Endothelial cell of umbilical vein (primary cell): ENCODE measurements at places on chromosomes 16 and 17. TPM values are rescaled to one million over a fixed set of nuclear protein-coding genes. Genes with fewer than 3 reads are reported as not detected.

DNA sequence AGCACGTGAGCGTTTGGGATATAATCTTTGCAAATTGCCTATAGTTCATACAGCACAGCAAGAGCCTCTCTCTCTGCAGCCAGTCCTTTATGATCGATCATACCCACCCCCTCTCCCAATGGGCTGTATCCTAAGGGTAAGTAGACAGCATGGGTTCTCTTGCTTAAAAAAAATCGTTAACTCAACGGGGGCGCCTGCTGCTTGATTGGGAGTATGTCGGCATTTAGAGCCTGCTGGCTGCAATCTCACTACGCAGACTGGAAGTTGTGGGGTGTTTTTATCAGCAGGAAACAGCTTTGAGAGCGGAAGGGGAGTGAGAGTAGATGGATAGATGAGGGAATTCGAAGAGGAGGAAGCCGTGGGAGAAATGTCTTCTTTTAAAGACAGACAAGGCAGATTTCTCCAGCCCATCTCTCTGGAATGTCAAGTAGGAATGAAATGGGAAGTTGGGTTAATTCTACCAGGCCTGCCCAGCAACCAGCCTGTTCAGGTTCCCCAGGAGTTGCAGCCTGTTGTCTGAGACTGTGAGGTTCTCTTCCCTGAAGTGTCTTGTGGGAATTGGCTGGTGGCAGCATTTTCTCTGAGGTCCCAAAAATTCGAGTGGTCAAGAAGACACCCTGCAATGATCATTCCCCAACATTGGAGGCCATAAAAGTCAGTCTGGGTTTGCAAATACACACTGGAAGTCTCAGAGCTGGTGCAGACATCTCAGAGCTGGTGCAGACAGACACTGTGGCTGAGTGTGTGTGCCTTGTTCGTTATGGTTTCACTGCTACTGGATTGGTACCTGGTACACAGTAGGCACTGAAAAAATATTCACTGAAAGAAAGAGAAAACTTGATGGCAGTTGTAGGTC is 65.6 kb downstream of the PRKCB start:
- H3K4me3 ChIP-seq = no peak overlapping the region
- H3K27me3 ChIP-seq = no peaks in the 10 kb centered on the region
- no peak overlapping the region for H3K27ac ChIP-seq
- H3K4me1 ChIP-seq = no peaks in the 10 kb centered on the region
- no peaks in the 10 kb centered on the region for H3K36me3 ChIP-seq
- DNase-seq = peak; percentile 80

- no peak overlapping the region for H3K27ac ChIP-seq
- H3K27me3 ChIP-seq = no peaks in the 10 kb centered on the region
- DNase-seq = no peak
- peaks cover 15% of the 10 kb centered on the region for H3K36me3 ChIP-seq
Measured at GRCh38 chr16:72886346-72886974, 161.5 kb downstream of the ZFHX3 start.

The SLC16A11 gene
- total RNA-seq = 0.53 and 0.95 TPM in 2 replicates

GRCh38 chr16:2238838-2239675 is 2.8 kb downstream of the DNASE1L2 start:
- H3K27me3 ChIP-seq = peaks cover 5% of the 10 kb centered on the region
- H3K36me3 ChIP-seq = peaks cover 24% of the 10 kb centered on the region
- no peak overlapping the region for H3K4me3 ChIP-seq

DNA sequence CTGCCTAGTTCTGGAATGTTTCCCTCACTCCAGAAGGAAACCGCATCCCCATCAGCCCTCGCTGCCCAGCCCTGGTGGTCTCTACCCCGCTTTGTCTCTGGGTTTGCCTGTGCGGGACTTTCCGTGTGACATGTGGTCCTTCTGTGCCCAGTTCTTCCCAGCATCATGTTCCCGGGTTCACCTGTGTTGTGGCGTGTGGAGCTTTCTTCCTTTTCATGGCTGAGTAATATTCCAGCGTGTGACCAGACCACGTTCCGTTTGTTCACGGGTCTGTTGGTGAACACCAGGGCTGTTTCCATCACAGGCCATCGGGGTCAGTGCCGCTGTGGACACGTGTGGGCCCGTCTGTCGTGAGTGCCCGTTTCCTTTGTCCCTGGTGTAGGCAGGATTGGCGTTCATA is 32.1 kb downstream of the CACNA1H start:
- no peak for DNase-seq
- no peaks in the 10 kb centered on the region for H3K27me3 ChIP-seq
- no peak overlapping the region for H3K27ac ChIP-seq
- H3K4me1 ChIP-seq = peaks cover 4% of the 10 kb centered on the region
- H3K36me3 ChIP-seq = no peaks in the 10 kb centered on the region

The NOXO1 gene
- total RNA-seq = 0.60 TPM in 1 of 2 replicates, not detected in the other

DNA sequence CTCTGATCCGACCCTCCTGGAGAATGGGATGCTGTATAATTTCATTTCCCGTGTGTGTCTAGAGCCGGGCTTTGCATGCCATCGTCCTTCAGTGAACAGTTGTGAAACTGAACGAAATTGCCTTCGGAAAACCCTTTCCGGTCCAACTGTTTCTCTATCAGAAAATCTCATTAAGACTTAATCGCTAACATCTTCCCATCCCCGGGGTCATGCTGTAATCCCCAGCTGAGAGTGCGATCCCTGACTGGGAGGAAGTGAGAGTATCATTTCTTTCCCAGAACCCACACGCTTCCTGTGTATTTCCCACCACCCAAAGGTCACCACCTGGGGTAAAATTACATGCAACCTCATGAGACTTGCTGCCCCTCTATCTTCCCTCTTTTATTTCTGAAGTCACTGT is 75.6 kb upstream of the RBFOX1 start:
- no peak overlapping the region for H3K4me3 ChIP-seq
- H3K36me3 ChIP-seq = no peaks in the 10 kb centered on the region
- H3K27ac ChIP-seq = no peak overlapping the region
- no peaks in the 10 kb centered on the region for H3K27me3 ChIP-seq

- H3K27me3 ChIP-seq = no peaks in the 10 kb centered on the region
- H3K36me3 ChIP-seq = no peaks in the 10 kb centered on the region
- peak; percentile 36 for DNase-seq
- no peaks in the 10 kb centered on the region for H3K4me1 ChIP-seq
Measured at GRCh38 chr17:15884731-15885130, 60.2 kb upstream of the ADORA2B start.

The RGS9 gene
- 1.4 and 1.7 TPM in 2 replicates for total RNA-seq
